ENCODE measurements at places on chromosomes 16 and 17. TPM values are rescaled to one million over a fixed set of nuclear protein-coding genes. Genes with fewer than 3 reads are reported as not detected.

The ENKD1 gene
- total RNA-seq = 8.0 TPM

The C16orf86 gene
- 5.1 TPM for total RNA-seq

The TBC1D3K gene
- total RNA-seq = not detected

The MSL1 gene
- 94.7 TPM for total RNA-seq

The MMD gene
- total RNA-seq = 41.5 TPM

The SLC16A6 gene
- 6.0 TPM for total RNA-seq

The CX3CL1 gene
- not detected for total RNA-seq
